Stimulated activated CD4-positive, alpha-beta T cell treated with anti-CD3 and anti-CD28 coated beads, TNF-alpha, amount 100 ng/mL, for 24 hours (primary cell): ENCODE measurements at places on chromosomes 1 and 21.

DNA sequence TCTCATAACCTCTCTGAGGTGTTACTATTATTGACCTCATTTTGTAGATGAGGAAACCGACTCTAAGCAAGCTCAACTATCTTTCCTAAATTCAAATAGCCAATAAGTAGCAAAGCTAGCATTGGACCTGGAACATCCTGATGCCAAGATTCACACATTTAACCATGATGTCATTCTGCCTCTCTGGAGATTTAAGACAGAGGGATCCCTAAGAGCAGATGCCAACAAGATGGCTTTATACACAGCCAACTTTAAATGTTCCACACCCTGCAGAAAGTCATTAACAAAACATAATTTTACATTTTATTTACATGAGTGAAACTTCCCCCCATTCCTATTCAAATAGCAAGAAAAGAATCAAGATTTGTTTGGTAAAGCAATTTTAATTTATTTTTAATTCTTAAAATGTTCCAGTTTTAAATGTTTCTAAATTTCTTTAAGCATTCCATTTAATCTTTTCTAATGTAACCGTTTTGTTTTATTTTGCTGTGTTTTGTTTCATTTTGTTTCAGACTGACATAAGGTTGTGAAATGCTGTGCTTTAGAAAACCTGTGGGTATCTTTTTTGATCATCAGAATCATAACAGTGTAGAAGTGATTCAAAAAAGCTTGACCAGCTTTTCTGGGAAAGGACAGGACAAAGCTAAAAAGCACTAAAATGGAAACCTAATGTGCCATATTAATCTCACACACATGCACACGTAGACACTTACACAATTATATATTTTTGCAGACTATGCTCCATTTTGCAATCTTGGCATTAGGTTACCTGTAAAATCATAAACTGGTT lies 7.6 kb upstream of the VAV3 start:
- no peak for DNase-seq

DNA sequence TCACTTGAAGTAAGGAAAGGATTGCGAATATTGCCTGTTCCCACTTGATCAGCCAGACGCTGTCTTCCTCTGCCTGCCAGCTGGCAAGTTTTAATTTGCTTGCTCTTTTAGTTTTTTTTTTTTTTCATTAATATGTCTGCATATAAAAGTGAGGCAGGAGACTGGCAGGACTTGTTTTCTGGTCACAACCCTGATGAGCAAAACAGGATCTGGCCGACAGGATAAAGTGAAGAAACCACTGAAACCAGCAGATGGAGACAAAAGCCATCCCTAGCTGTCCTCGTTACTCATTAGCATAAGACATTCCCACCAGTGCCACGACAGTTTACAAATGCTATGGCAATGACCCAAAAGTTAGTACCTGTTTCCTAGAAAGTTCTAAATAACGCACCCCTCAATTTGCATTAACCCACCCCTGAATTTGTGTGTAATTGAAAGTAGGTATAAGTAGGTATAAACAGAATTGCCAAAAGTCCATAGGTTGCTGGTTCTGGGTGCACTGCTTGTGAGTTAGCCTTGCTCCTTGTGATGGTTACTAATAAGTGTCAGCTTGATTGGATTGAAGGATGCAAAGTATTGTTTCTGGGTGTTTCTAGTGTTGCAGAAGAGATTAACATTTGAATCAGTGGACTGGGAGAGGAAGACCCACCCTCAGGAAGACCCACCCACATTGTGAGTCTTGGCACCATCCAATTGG lies 60.8 kb downstream of the ZNF684 start:
- no peak for DNase-seq

DNA sequence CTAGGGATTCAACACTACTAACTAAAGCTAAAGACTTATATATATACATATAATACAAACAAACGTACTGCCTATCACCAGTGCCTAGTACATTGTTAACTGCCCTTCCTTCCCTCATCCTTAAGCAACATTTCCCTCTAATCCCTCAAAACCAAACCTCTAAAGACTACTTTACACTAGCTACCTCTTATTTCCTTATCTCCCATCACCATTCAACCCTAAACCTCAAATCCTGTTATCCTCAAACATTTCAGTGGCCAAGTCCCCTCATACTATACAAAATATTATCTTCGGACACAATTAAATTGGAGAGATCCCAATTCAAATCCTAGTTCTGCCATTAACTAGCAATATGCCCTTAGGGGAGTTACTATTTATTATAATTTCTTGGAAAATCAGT lies 3.7 kb downstream of the SCAF4 start:
- no peak for DNase-seq

- no peak for DNase-seq
Measured at GRCh38 chr1:151619489-151620093, 7.7 kb downstream of the SNX27 start.

DNA sequence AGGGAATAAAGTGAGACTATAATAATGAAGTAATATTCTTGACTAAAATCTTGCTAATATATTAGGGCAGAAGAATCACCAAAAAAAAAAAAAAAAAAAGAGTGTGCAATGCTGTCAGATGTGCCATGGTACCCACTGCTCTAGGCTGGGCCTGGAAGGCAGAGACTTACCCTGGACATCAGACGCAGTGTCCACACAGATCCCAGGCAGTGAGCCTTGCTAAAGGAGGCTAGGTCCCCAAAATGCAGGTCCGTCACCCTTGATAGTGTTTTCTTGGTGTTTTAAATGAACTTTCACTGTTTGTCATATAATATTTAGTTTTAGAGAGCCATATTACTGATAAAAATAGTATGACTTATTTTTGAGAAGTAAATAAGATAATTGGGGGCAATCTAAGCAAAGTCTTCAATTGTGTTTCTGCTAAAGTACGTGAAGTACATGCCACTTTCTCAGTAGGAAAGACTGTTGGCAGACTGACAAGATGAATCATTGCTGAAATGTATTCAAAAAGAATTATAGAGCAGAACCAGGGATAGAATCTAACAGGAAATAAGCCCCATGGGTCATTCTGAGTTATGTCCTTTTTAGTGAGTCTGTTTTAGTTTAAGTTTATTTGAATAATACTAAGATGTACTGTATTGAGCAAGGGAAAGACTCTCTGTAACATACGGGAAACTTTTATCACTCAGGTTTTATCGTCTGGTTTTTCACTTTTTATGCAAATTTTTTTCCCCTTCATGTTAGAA lies 74.6 kb upstream of the PDC start:
- no peak for DNase-seq

GRCh38 chr1:154155251-154155650 lies 378 bp upstream of the NUP210L start:
- no peak for DNase-seq

DNA sequence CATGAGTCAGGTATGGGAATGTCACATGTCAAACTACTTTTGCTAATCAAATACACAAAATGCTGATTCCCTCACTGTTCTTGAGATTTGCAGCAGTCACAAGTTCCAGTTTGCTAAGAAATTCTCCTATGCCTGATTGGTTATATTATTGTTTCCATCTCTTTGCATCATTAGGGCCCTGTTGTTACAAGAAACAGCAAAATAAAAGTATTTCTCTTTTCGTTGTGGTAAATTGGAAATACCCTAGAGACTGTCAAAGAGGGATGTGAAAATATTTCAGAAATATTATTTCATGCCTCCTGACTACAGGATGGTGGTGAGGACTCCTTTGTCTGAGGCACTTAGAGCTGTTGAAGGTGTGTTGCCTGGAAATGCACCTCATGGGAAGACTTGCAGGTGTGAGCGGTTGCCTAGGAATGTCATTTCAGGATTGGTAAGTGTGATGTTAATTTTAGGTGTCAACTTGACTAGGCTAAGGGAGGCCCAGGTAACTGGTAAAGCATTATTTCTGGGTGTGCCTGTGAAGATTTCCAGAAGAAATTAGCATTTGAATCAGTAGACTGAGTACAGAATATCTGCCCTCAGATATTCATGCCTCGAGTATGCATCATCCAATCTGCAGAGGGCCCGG lies 117.4 kb downstream of the ROR1 start:
- no peak for DNase-seq

DNA sequence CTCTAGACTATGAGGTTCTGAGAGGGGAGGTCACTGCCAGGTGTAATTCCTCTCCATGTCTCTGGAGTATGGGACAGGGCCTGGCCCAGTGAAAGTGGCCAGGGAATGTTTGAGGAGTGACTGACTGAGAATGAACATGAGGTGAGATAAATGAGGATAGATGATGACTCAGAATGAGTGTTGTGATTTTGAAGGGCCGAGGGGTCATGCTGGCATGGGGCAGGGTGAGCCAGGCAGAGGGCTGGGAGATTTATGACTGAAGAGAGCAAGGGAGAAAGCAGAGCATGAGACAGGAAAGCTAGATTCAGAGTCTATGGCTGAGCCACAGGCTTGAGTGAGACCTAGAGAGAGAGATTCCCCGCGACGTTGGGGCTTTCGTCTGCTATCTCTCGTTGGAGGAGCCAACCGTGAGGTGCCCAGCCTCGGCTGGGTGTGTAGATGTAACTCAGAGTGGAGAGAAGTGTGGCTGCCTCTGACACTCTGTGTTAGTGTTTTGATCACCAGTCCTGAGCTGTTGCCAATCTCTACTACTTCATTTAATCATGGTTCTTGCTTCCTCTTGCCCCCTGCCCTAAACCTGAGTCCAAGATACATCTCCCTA lies 50.1 kb downstream of the FOXD2 start:
- no peak for DNase-seq
